Activated CD4-positive, alpha-beta T cell treated with anti-CD3 and anti-CD28 coated beads, Interleukin-2, amount 10 ng/mL, durations not matched to agents 24 days and 14 days (primary cell): ENCODE measurements at places on chromosomes 5 and 9. TPM values are rescaled to one million over a fixed set of nuclear protein-coding genes. Genes with fewer than 3 reads are reported as not detected.

GRCh38 chr5:69184621-69185020, 4.8 kb upstream of the CENPH start:
- no peak overlapping the region for H3K4me3 ChIP-seq
- no peak for DNase-seq
- no peak overlapping the region for H3K27ac ChIP-seq
- H3K36me3 ChIP-seq = no peaks in the 10 kb centered on the region
- H3K27me3 ChIP-seq = no peaks in the 10 kb centered on the region

DNA sequence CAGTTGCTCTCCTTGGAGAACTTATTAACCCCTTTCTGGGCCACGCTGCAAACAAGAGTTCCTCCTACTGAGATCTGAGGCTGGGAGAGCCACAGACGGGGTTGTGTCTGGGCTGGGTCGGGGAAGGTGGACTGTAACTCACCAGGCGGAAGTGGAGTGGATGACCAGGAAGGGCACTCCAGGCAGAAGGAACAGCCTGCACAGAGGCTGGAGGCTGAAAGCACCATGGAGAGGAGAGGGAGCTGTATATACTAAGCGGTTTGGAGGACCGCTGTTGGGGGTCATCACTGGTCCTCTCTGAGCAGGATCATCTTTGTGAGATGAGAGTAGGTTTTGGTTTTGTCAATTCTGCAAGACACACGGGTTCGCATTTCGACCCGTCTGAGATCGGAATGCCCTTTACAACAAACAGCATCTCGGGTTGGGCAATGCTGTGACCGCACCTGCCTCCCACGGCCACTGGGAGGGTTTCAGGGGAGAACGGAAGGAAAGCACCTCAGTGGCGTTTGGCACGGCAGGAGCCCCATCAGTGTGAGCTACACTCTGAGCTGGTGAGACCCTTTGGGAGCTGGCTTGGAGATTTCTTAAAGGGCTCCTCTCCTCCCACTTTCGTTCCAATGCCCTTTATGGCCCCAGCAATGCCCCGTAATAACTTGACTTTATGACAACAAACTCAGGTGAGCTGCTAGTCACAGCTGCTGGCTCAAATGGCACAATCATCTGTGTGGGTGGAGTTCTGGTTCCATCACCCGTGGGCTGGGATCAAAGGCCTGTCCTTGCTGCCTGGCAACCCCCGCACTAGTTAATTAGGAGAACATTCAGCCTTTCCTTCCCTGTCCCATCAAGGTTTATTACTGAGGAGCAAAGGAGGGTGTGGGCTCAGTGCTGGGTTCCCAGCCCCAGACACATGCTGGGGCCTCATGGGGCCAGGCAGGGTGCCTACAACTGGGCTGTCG, 18.7 kb upstream of the NEURL1B start:
- H3K36me3 ChIP-seq = no peaks in the 10 kb centered on the region
- H3K4me3 ChIP-seq = no peak overlapping the region
- H3K27ac ChIP-seq = no peak overlapping the region
- no peak for DNase-seq
- no peaks in the 10 kb centered on the region for H3K27me3 ChIP-seq

GRCh38 chr9:37700131-37700530, 49.4 kb downstream of the FRMPD1 start:
- no peaks in the 10 kb centered on the region for H3K4me1 ChIP-seq
- no peak for DNase-seq
- H3K4me3 ChIP-seq = no peak overlapping the region
- peaks cover 32% of the 10 kb centered on the region for H3K27me3 ChIP-seq

- no peak overlapping the region for H3K27ac ChIP-seq
- H3K4me1 ChIP-seq = no peaks in the 10 kb centered on the region
- no peak overlapping the region for H3K4me3 ChIP-seq
- H3K27me3 ChIP-seq = no peaks in the 10 kb centered on the region
Observed at GRCh38 chr5:165135565-165135964, 1630.1 kb downstream of the MAT2B start.

DNA sequence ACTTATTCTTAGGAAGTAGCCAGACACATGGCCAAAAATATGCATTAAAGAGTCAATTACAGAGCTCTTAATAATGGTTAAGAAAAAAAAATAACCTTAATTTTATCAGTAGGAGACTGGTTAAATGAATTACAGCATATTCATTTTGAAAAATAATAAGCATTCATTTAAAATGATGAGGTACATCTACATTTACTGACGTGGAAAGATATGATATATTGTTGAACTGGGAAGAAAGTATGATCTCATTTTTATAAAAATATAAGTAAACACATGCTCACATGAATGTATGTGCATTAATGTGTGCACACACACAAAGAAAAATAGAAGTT, 250.3 kb downstream of the ENC1 start:
- no peak overlapping the region for H3K4me3 ChIP-seq
- H3K27me3 ChIP-seq = peaks cover 5% of the 10 kb centered on the region
- DNase-seq = no peak
- no peaks in the 10 kb centered on the region for H3K36me3 ChIP-seq

DMAC1 gene
- total RNA-seq = 44.2 and 51.6 TPM in 2 replicates
